ENCODE measurements at places on chromosomes 5 and 9.

- peak; percentile 11 for DNase-seq
Measured at GRCh38 chr9:26579056-26579455, 313.5 kb downstream of the CAAP1 start.

DNA sequence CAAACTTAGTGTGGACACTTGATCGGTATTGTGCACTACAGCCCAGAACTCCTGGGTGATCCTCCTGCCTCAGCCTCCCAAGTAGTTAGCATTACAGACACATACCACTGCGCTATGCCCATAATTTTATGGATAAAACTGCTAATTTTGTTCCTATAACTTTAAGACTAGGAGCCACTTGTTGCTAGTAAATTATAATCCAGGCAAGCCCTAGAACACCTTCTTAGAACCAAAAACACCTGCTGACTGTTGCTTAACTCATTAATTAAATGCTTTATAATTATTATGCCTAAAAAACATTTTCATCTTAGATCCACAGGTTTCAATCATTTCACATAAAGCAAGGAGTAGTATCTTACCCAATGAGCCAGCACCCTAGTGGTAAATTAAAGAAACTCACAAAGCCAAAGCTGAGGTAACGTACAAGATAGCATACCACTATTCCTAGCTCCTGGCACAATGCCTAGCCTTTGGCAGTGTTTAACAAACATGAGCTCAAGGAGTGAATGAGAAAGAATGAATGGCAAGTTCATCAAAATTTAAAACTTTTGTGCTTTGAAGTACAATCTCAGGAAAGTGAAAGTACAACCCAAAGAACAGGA, 5.4 kb downstream of the MRPS27 start:
- no peak for DNase-seq

DNA sequence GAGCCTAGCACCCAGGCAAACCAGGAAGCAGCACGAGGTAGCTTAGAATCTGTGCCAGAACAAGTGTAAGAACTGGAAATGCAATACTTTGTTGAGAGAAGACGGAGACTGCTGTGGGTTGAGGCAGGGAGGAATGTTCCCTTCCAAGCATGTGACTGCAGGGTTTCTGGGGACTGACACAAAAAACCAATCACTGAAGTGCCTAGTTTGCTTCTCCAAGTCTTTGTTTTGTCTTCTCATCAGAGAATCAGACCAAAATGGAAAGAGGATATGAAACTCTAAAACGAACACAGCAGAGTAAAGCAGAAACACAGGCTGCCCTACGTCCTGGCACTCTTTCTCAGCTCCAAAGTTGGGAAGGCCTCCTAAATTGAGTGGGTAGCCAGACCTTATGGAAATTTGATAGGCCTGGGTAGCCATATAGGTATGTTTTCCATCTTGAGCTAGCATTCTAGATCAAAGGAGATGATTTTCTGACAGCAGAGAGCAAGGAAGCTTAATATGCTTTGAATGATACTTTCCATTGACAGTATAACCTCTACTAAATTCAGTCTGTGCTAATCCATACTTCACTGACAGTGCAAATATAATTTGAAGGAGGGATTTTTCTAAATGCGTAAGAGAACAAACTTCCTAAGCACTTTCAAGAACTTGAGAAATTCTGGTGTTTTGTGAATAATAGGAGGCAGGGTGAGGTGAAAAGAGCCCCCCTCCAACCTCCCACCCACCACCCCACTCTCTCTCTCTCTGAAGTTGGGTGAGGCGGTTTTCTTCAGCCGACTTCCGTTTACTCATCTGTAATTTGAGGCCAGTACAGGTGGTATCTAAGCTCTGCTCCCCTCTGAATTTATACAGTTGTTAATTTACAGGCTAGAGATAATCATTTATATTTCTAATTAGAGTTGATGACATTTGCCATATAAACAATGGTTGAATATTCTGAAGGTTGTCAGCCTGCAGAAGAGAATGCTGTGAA, 5.5 kb downstream of the ADRB2 start:
- DNase-seq = no peak

GRCh38 chr5:92468295-92468694, 1085.2 kb upstream of the ARRDC3 start:
- DNase-seq = no peak

- no peak for DNase-seq
Measured at GRCh38 chr5:56517011-56517416, 283.9 kb upstream of the ANKRD55 start.

- DNase-seq = no peak
Measured at GRCh38 chr5:132799392-132799791, 13.7 kb upstream of the SOWAHA start.

- no peak for DNase-seq
Measured at GRCh38 chr5:108989761-108990392, 242.2 kb downstream of the FER start.

DNA sequence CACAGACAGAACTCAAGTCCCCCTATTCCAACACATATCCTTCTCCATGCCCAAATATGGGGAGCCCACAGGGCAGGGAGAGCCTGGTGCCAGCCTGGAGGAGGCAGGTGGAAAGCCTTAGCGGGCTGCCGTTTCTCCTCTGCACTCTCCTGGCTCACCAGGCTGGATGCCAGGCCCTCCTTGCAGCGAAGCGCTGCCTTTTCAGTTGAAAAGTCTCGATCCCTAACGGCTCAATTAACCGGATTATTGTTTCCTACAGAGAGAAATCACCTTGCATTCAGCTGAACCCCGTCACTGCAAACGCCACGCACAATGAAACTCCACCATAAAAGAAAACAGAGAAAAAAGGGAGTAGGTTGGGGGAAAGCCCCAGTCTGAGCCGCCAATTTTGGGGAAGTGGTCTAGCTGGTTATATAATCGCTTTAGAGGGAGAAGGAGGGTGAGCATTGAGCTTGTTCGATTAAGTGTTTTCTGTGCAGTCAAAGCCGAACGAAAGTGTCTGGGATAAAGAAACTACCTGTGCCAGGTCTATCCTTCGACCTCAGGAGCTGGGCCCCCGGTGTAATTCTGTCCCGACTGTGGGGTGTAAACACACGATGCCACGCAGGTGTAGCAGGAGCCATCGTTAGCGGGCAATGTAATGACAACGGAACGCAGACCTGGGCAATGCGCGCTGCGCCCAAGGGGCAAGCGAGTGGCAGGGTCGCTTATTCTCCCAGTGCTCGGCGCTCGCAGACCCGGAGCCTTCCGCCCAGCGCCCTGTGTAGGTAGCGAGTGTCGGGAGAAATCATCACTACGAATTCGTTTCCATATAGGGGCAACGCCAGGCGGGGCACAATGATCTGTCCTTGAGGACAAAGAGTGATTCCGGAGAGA, 3.8 kb downstream of the BARHL1 start:
- DNase-seq = no peak

DNA sequence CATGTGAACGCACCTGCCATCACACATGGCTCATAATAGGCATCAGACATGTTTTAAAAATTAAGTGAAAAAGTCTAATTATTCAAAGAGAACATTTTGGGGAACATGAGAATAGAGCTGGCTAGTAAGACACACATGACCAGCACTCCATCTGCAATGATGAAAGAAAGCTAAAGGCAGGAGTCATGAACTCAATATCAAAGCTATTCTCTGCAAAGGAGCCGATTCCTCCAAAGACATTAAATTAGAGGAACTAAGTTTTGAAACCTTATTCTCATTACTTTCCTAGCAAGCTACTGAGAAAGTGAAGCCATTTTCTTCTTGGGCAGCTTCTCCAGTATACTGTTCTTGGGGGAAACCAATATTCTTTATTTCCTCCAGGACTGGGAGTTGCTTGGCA, 172.0 kb downstream of the CRB2 start:
- no peak for DNase-seq

GRCh38 chr5:100788417-100788816, 114.7 kb downstream of the ST8SIA4 start:
- no peak for DNase-seq

DNA sequence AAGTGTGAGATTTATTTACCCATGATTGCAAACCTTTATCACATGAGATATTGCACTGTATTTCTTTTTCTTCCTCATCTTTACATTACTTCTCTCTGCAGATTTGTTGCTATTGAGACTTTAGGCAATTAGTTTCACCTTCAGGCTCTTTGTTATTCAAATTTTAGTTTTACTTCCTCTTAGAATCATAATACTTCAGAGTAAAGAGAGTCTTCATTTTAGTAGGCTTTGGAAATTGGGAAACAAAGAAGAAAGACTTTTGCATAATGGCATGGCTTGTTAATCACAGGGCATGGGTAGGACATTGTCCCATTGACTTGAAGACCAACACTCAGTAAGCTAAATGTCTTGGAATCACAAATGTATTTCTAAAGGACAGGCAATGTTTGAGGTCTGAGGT, 1.2 kb upstream of the PCDHGA5 start:
- no peak for DNase-seq

DNA sequence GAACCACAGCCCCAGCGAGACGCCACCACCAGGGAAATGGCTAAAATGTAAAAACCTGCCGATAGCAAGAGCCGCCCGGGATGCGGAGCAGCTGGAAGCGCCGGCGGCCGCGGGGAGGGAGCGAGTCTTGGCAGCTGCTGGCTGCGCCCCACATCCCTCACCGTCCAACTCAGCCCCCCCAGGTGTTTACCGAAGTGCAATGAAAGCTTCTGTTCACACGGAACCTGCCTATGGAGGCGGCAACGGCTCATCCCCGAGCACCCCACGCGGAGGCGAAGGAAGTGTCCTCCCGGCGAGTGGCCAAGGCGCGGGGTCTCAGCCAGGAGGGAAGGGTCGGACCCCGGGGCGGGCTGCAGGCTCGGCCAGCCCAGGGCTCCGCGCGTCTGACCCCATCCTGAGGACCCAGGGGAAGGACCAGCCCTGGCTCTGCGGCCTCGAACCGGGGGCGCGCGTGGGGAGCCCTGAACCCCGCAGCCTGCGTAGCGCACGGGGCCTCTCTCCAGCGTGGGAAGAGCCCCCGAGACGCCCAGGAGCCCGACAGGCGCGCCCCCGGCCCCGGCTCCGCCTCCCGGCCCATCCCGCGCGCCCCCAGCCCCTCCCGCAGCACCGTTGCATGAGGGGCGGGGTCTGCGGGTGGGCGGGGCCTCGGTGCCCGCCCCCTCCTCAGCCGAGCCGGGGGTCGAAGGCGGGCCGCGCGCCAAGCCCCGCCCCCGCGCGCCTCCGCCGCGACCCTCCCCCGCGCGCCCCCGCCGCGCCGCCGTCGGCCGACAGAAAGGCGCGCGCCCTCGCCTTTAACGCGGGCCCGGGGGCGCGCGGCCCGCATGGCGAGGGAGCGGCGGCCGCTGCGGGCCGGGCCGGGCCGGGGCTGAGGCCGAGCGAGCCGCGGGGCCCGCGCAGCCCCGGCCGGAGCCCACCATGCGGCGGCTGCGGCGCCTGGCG, at the start of gene DIPK1B:
Gene DIPK1B (plus strand): TSS at position 822 of the 939 bp plus-strand sequence. CDS start 94 bp downstream, at position 916.
- peak; percentile 71 for DNase-seq

- no peak for DNase-seq
Measured at GRCh38 chr9:21001581-21001980, 29.9 kb downstream of the HACD4 start.

DNA sequence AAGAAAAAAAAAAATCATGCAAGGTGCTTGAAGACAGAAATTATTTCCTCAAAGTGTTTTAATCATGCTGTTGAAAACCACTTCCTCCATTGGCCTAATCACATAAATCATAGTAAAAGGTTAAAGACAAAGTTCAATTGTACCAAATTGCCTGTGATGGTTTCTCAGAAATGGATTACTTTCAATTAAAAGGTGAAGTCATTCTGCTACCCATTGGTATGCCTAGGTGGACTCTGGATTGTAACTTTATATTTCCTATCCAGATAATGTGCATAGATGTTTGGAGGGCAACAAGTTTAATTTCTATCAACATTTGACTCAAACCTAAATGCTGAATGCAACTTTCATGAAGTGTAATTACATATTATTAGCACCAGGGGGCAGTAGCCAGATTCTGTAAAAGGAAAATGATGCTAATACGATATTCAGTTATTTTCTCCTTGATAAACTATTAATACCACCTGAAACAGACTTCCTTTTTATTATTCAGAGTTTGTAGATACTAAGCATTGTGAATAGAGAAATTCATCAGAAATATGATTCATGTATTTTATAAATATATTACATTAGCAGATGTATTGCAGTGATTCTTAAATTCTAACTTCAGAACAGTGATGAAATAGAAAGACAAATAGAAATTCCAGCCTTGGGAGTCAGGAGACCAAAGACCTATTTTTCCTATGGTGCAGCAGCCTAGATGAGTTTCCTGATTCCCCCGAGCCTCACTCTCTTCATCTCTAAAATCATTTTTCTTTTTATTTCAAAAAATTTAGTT, 148.2 kb downstream of the CAAP1 start:
- DNase-seq = no peak

- no peak for DNase-seq
Measured at GRCh38 chr5:61686491-61687257, 354.6 kb downstream of the ZSWIM6 start.

GRCh38 chr5:43000914-43001313, 39.2 kb downstream of the ANXA2R start:
- DNase-seq = no peak

- no peak for DNase-seq
Measured at GRCh38 chr5:20248118-20248517, 260.1 kb upstream of the CDH18 start.

- DNase-seq = no peak
Measured at GRCh38 chr5:151227918-151228447, 4.1 kb upstream of the CCDC69 start.

DNA sequence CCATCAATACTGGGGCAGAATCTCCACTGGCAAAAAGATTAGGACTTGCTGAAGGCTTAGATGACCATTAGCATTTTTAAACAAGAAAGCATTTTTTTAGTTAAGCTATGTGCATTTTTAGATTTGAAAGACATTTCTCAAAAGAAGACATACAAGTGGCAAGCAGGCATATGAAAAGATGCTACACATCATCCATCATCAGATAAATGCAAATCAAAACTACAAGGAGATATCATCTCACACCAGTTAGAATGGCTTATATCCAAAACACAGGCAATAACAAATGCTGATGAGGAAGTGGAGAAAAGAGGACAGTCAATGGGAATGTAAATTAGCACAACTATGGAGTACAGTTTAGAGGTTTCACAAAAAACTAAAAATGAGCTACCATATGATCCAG, 195.6 kb upstream of the TNC start:
- no peak for DNase-seq

- DNase-seq = peak; percentile 91
Measured at GRCh38 chr9:129334105-129334935, 156.3 kb upstream of the IER5L start.

GRCh38 chr9:124766815-124767554, 4.1 kb downstream of the NR6A1 start:
- DNase-seq = no peak

- no peak for DNase-seq
Measured at GRCh38 chr5:56601641-56602071, 213.7 kb upstream of the MAP3K1 start.

- DNase-seq = no peak
Measured at GRCh38 chr9:22100626-22101025, 91.5 kb upstream of the CDKN2B start.

DNA sequence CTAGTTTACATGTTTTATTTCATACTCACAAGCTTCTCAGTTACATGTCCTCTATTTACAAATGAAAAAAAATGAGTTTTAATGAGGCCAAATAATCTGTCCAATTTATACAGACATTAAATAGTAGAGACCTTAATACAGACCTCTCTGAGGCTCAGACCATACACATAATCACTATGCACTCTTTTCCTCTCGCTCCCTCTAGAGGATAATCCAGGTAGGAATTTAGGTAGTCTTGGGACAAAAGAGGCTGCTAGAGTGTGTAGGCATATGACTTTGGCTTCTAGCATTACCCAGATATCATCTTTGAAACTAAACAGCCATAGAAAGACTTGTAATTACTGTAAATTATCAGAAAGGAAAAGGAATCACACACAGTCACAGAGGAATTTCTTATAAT, 444.7 kb downstream of the HINT1 start:
- DNase-seq = no peak

Data from WTC11 (cell line).